ENCODE measurements at places on chromosomes 7 and 10.

DNA sequence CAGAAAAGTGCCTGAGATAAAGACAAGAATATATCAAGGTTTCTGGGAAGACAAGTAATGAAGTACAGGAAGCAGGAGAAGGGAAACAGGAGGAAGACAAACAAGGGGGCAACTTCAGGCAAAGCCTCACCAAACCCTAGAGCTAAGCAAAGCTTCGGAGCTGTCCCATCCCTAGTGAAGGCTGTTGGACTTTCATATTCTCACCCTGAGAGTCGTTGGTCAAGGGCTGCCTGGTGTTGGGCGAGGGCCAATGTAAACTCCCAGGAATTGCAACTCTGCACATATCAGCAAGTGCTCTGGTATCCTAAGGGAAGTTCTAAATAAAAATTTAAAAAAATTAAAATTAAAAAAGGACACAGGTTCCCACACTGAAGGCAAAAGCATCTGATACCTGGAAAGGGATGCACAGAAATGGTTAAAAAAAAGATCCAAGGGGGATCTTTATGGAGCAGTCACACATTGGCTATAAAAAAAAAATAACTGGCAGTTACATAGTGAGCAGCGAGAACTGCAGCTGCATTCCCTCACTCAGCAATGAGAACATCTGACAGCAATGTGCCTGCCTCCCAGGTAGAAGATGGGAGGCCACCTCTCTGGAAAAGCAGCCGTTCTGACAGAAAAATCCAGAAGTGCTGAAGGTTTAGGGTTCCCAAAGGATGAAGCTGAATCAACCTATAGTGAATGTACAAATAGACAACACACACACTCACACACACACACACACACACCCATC, 304.7 kb downstream of the WDR11 start:
- DNase-seq, result no peak

- no peak for DNase-seq
Observed at GRCh38 chr7:82897500-82897899, 265.2 kb downstream of the PCLO start.

DNA sequence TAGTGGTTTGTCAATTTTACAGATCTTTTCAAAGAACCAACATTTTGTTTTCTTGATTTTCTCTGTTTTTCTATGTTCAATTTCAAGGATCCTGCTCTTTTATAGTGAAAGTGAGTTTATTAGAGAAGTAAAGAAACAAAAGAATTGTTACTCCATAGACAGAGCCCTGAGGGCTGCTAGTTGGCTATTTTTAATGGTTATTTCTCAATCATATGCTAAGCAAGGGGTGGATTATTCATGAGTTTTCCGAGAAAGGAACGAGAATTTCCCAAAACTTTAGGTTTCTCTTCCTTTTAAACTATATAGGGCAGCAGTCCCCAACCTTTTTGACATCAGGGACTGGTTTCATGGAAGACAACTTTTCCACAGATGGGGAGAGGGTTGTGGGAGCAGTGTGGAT, 165.0 kb downstream of the CCSER2 start:
- DNase-seq, result no peak

DNA sequence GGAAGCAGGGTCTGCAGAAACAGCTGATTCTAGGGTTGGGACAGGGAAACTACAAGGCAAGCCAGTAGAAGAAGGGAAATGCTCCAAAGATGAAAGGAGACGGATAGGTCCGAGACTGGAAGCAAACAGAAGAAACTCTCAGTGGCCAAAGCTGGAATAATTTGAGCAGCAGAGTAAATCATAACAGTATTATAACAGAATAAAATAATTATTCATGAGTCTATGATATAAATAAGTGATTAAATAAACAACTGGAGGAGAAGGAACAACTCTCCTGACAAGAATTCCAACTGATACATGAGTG, 27.6 kb downstream of the EZH2 start:
- DNase-seq, result no peak

DNA sequence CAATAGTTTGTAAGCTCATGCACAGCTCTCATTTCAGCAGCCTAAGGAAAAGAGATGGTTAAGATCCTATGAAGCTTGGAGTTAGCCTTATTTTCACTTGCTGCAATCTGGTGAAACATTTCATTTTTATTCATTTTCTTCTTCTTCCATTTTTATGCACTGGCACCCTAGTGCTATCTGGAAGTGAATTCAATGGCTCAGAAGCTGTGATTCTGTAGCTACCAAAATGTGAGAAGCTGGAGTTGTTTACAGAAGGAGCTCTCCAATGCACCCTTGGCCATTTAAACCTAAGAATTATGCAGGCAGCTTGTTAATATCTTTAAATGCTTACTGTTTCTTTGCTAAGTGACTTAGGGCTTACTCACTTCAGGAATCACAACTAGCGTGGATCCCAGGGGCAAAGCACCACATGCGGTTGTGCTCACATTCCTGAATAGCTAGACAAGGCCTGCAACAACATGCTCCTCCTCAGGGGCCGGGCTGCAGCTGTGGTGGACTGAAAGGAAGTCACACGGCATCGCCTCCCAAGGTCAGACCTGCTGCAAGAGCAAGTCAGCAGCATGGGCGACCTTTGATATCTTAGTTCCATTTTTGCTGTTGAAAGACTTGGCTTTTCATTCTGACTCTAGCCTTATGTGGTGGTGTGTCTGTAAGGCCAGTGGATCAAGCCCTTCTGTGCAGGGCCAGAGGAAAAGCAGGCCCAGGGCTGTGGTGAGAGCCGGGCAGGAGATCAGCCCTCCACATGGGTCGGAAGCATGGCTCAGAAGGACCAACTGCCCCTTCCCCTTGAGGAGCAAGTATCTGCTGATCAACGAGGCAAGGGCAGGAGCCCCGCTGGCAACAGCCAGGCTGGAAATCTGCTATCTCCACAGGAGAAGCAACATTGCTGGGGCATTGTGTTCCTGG, 91.9 kb upstream of the MBL2 start:
- DNase-seq, result no peak

GRCh38 chr7:28542410-28542809, 130.1 kb downstream of the CREB5 start:
- no peak for DNase-seq

GRCh38 chr7:55063633-55064032, 44.8 kb downstream of the EGFR start:
- DNase-seq, result no peak

GRCh38 chr7:135704698-135705097, 23.3 kb downstream of the SLC13A4 start:
- DNase-seq, result no peak

- DNase-seq, result no peak
Observed at GRCh38 chr10:132306343-132306685, 1.4 kb downstream of the STK32C start.

- DNase-seq, result no peak
Observed at GRCh38 chr7:7157887-7158271, 24.5 kb upstream of the C1GALT1 start.

GRCh38 chr7:13860734-13861133, 128.7 kb downstream of the ETV1 start:
- no peak for DNase-seq

- peak; percentile 80 for DNase-seq
Observed at GRCh38 chr10:100508691-100509150, 10.9 kb downstream of the SEC31B start.

- no peak for DNase-seq
Observed at GRCh38 chr7:94471604-94472003, 38.0 kb upstream of the CASD1 start.

DNA sequence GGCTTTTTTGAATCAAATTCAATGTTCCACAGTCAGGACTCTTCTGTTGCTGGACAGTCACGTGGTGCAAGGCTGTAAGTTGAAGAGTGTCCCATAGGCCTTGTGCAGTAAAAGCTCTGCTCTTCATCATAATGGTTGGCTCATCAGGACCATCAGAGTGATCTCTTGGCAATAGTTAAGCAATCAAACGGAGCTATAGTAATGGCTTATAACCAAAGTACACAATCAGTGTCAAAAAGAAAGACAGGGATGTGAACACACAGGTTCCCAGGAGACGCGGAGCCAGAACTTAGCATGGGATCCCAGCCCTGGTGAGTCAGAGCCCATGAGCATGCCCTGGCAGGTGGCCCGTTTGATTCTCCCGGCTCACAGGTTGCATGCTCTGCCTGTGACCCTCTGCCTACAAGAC, 10.8 kb upstream of the GPNMB start:
- DNase-seq, result no peak

DNA sequence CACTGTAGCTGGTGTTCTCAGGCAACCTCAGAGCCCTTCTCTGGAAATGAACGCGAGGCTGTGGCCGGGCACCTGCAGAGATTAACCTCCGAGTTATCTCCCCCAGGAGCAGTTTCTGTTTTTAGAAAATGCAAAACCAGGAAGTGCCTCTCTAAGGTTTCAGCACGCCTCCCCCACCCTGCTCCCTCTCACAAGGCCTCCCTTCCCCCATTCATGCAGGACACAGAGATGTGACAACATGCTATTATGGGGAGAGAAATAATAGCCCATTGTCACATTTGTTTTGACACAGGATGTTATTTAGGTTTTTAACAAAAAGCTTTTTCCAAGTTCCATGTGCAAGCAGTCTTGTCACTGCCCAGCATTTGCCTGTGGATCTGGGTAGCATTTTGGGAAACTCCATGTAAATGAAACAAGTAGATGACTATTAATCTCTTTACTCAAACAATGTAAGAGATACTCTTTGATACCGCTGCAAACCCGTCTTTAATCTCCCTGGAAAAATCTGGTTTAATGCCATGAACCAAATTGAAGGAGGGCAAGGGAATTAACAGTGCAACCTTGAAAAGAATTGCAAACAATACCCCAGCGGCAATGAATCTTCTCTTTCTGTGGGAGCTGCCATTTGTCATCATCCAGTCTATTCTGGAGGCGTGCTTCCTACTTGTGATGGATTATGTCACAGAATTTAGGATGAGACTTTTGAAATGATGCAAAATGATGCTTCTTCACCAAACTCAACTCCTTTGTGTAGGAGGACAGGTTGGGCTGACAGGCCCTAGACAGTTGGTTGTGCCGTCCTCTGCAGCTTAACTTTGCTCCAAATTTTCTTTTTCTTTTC, 86.5 kb upstream of the NMT2 start:
- DNase-seq, result peak; percentile 17

DNA sequence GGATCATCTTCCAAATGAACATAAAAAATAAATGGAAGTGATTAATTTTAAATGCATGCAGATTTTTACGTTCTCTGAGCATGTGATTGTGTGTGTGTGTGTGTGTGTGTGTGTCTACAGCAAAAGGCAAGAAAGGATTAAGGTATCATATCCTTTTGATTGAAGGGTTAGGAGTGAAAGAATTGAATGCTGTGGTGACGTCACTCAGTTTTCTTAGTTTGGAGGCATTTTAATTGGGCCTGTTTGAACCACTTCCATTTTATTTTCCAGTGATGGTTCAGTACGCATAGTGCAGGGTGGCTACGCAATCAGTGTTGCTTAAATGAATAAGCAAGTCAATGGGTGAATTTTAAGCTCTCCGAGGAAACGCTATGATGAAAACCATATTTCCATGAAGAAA, 31.3 kb downstream of the TACC2 start:
- no peak for DNase-seq

- DNase-seq, result no peak
Observed at GRCh38 chr7:129821476-129821875, 131.3 kb downstream of the UBE2H start.

GRCh38 chr10:60644436-60645130, 133.7 kb upstream of the CDK1 start:
- DNase-seq, result no peak

- no peak for DNase-seq
Observed at GRCh38 chr10:77417806-77418640, 219.6 kb downstream of the KCNMA1 start.

- DNase-seq, result no peak
Observed at GRCh38 chr7:146401939-146402338, 285.3 kb downstream of the CNTNAP2 start.

DNA sequence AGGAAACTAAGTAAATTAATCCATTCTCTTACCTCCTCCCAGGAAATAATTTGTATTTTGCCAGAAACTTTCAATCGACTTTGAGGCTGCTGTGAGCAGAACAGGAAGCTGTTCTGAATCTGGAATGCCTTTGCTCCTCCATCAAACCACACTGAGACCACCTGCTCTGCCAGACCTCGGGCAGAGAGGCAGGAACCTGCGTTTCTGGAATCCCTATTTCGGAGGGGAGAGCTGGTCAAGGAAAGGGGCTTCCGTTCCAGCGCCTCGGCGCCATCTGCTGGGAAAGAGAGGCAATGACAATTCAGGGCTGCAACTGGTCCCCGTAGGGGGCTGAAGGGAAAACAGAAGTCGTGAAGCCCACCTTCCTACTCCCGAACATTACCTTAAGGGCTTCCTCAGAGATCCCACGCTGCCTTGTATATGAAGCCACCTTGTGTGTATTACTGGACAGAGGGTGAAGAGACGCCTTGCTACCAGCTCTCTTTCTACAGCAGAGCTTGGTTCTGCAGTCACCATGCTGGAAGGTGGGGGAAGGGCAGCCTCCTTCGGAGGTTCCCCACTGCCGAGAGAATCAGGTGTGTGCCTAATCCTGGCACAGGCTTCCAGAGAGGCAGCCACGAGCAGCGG, 31.2 kb downstream of the ZNF467 start:
- DNase-seq, result peak; percentile 59

DNA sequence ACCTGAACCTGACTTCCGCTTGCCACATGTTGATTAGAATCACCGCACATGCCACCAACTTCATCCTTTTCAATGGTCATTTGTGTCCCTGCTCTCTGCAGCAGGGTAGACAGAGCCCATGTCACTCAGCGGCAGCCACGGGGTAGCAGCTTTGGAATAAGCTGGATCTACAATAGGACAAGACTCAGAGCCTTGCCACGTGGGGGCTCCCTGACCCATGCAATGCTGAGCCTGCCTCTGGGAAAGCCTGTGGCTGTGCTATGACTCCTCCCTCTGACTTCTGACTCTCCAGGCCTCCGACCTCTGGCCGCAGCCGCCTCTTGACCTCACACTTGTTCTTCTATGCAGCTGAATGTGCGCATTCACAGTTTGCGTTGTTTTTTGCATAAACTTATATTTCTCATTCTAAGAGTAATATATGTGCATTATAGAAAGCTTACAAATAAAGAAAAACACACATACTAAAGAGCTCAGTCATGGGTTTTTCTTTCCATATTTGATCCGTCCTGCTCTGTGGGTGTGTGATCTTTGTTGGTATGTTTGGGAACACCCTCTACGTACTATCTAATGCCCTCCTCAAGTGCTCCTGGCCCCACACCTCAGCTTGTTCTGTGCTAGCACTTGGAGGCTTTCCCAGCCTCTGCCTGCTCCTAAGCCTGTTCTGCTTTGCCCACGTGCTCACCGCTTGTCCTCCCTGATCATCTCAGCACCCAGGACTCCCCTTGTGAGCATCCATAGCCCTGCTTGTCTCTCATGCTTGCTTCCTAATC, 198.0 kb upstream of the MKI67 start:
- no peak for DNase-seq

GRCh38 chr10:15740261-15740660, 20.5 kb upstream of the ITGA8 start:
- no peak for DNase-seq

DNA sequence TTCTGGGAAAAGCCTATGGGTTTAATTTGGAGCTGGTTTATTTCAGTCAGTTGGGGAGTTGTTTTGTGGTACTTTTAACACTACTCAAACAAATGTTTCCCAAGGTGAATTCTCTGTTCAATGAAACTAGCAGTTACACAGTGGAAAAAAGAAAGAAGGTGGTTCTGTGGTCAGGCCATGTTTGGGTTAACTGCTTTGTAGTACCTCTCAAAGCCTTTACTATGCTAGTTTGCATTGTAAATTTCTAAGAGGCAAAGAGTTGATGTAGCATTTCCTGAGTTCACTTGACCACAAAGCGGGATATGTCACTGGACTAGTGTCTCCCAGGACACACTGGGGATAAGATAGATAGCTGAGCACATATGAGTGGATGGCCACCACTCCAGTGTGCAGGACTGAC, 145.4 kb downstream of the KIF20B start:
- DNase-seq, result no peak

- DNase-seq, result no peak
Observed at GRCh38 chr7:11934796-11935195, 102.8 kb upstream of the THSD7A start.

GRCh38 chr10:129774082-129774735, 189.9 kb downstream of the EBF3 start:
- DNase-seq, result no peak

Measured in CD4-positive, alpha-beta T cell treated with Interleukin-21 for 1 hour (primary cell).